ENCODE measurements at places on chromosomes 5 and 9. TPM values are rescaled to one million over a fixed set of nuclear protein-coding genes. Genes with fewer than 3 reads are reported as not detected.

DNA sequence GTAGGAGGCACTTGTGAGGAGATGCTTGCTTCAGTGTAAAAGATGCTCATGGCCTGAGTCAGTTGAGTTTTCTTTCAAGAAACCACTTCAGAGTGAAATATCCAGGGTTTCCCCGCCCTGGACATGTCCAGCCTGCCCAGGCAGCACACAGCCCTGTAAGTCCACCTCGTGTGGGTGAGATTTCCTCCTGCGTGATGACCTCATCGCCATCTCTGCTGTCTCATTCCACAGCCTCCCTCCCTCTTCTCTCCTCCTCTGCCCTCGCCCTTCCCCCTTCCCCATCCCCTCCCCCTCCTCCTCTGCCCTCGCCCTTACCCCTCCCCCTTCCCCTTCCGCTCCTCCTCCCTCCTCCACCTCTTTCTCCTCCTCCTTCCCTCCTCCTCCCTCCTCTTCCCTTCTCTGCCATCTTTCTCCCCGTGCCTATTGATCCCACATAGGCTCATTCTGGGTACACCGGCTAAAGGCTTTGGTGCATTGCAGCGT is 34.0 kb upstream of the NCS1 start:
- peaks cover 35% of the 10 kb centered on the region for H3K36me3 ChIP-seq
- no peak for DNase-seq
- no peak overlapping the region for H3K4me3 ChIP-seq
- H3K4me1 ChIP-seq = peaks cover 7% of the 10 kb centered on the region

DNA sequence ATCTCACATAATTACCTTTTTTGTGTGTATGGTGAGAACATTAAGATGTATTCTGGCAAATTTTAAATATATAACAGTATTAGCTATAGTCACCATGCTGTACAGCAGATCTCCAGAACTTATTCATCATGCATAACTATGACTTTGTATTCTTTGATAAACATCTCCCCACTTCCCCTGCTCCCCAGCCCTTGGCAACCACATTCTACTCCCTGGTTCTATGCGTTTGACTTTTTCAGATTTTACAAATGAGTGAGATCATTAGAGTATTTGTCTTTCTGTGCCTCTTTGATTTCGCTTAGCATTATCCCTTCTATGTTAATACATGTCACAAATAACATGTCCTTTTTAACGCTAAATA is 49.4 kb downstream of the SMC2 start:
- no peak overlapping the region for H3K4me3 ChIP-seq
- H3K27me3 ChIP-seq = no peaks in the 10 kb centered on the region
- no peak for DNase-seq
- H3K27ac ChIP-seq = no peak overlapping the region
- no peaks in the 10 kb centered on the region for H3K36me3 ChIP-seq

DNA sequence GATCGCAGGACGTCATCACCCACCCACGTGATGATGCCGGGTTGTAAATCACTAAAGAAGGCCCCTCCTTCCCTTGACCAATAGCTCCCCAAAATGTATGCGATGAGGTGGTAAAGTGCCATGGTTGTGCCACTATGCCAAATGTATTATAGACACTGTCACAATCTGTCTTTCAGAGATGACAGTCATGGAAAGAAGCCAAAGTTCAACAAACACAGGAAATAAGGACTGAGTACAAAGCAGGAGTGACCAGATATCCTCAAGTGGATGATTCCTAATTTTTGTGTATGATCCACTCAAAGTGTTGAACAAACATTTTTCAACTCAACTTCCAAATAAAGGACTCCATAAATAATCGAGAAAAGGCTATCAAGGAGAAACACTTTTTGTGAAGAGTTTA is 12.5 kb downstream of the GLIS3 start:
- H3K36me3 ChIP-seq = no peaks in the 10 kb centered on the region
- no peaks in the 10 kb centered on the region for H3K27me3 ChIP-seq
- no peak for DNase-seq
- peaks cover 12% of the 10 kb centered on the region for H3K4me1 ChIP-seq

GRCh38 chr5:35149041-35149440 is 81.2 kb downstream of the PRLR start:
- H3K27ac ChIP-seq = no peak overlapping the region
- no peaks in the 10 kb centered on the region for H3K4me1 ChIP-seq
- H3K27me3 ChIP-seq = no peaks in the 10 kb centered on the region
- H3K36me3 ChIP-seq = no peaks in the 10 kb centered on the region

- H3K4me1 ChIP-seq = no peaks in the 10 kb centered on the region
- DNase-seq = no peak
- no peak overlapping the region for H3K27ac ChIP-seq
Measured at GRCh38 chr5:8943301-8943700, 602.6 kb downstream of the SEMA5A start.

DNA sequence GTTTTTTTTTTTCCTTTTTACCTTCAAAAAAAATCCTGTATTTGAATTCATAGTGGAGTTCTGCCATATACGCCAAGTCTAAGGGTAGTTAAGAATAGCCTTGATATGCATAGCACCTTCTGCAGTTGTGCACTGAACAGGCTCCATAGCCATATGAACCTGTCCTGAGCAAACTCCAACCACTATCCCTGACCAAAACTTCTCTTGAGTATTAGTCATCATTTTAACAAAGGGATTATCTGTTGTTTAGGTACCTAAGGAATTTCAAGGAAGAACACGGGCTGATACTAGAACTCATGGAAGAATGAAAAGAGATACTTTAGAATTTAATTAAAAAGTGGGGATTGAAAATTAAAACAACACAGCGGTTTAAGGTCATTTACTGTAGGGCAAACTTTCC is 1.9 kb upstream of the FBXO38 start:
- H3K4me3 ChIP-seq = no peak overlapping the region
- no peaks in the 10 kb centered on the region for H3K27me3 ChIP-seq

DNA sequence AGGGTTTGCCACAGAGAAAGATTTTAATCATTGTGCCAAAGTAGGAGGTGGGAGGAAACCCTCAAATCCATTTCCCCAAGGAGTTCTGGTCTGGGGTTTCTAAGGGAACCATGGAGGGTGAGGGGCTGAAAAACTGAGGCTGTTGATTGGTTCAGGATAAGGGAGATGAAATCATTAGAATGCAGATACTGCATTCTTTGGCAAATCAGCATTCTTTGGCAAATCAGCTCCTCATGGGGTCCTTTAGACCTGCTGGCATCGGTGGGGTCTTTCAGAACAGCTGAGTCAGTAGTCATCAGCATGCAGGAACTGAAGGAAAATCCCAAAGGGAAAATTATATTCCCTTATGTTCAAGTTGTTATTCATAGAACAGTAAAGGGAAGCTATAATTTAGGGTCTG is 585.5 kb downstream of the ISL1 start:
- no peaks in the 10 kb centered on the region for H3K36me3 ChIP-seq
- no peak overlapping the region for H3K4me3 ChIP-seq
- DNase-seq = no peak
- H3K4me1 ChIP-seq = no peaks in the 10 kb centered on the region
- H3K27me3 ChIP-seq = no peaks in the 10 kb centered on the region
- H3K27ac ChIP-seq = no peak overlapping the region

PDLIM7 gene
- total RNA-seq = 1,082 TPM

Data from ascending aorta (tissue), 2 donors.